Inflammatory macrophage (primary cell): ENCODE measurements at places on chromosomes 11 and 22.
A peak's percentile ranks its signal among the peaks of the same experiment; 100 is the strongest.

DNA sequence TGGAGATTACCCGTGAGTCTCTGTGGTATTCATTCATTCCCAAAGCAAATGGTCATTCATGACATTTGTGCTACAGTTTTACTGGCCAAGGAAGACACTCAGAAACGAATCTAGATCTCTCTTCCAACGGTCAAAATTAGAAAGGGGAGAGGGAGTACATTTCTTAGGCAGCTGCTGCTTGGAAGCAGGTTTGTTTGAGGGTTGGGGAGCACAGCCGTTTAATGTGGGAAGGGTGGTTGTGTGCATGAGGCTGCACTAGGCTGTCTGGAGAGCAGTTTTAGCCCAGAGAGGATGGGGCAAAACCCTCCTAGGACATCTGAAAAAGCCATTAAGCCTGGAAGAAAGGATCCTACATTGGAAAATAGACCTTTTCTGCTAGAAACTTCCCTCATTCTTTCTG lies 29.7 kb upstream of the TIMP3 start:
- DNase-seq = no peak

DNA sequence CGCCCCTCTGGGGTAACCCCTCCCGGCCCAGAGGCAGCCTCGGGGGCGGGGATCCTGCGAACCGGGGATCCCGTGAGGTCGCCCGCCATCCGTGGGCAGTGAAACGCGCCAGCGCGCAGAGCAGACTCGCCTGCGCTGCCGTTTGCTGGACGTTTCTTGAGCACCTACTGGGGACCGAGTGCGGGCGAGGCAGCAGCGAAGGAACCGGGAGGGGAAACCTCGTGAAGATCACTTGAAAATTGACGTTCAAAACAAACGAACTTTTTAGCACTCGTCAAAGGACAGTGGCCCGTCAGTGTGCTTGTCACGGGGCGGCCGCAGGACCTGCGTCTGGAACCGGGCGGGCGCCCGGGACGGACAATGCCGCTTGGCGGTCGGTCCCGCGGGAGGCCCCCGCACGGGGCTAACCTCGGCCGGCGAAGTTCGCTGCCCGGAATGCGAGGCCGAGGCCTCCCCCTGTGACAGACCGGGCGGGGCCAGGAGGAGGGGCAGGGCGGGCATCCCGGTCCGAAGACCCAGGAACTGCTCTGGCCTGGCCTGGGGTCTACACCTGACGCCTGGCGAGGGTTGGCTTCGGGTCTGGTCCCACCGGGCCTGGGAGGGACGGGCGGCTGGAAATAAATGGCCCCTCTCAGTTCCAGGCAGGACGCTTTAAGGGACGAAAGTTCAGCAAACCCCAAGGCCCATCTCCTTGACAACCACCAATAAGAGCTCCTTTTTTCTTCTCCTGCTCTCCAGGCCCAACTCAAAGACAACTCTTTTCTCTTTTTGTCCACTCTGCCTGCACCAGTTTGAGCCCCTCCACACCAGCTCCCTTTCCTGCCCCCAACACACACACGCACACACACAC lies 723 bp upstream of the SCUBE1 start:
- peak; percentile 7 for DNase-seq

GRCh38 chr22:24190596-24191208 lies 9.4 kb downstream of the SUSD2 start:
- no peak for DNase-seq

DNA sequence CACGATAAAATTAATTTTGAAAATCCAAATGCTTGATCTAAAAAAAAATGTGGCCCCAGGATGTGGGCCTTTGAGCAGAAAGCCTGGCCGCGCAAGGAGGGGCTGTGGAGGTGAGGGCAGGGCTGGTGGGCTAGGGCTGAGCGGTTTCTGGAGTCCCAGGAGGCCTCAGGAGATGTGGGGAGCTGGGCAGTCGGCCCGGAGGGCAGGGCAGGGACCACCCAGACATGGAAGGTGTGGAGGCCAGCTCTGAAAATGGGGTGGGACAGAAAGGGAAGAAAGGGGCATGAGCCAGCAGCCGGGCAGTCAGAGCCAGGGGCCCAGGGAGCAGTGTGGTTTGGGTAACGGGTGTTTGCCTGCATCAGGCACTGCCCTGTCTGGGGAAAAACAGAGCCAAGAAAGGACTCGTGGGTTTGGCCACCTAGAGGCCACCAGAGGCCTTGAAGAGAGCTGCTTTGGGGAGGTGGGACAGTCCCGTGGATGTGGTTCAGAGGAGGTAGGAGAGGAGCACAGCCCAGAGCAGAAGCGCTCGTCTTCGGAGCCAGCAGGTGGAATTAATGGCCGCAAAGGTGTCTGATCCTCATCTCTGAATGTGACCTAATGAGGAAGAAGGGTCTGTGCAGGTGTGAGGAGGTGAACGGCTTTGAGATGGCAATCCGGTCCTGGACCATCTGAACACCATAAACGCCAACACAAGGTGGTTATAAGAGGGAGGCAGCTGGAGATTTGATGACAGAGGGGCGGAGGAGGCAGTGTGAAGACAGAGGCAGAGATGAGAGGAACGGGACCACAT lies 50.2 kb downstream of the IGF2 start:
- DNase-seq = no peak

- DNase-seq = no peak
Observed at GRCh38 chr11:3137486-3138177, 27.5 kb downstream of the OSBPL5 start.

DNA sequence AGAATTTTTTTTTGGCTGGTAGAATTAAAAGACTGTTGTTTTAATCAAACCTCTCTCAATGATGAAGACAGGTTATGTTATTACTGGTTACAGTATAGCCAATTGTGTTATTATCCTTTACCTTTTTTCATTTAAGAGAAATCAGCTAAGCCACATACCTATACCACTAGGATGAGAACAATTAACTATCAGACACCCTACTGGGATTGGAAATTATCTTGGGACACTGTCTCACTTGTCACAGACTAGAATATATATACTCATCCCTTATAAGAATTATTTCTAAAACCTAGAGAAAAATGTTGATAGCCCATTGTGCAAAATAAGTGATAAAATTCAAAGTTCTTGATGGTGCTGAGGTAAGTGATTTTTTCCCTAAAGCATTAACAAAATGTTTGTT lies at the start of gene OR5AS1:
TSS of gene OR5AS1 (plus strand) at position 301 of the 400 bp plus-strand sequence. CDS start 2,765 bp downstream, outside the sequence.
- DNase-seq = no peak

DNA sequence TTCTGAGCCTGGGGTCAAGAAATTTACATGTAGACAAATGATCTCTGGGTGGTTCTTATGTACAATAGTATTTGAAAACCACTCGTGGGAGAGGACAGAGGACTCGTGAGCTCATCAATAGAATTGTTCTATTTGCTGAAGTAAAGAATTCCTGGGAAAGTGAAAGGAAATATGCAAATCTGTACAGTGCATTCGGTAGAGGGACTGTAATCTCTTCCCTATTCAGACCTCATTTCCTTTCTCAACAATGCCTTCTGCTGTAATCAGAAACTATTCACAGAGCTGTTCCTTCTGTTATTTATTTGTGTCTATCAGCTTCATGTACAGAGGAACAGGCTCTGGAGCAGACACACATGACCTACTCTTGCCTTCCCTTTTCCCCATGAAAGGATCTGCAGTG lies 709.4 kb upstream of the KIRREL3 start:
- no peak for DNase-seq

DNA sequence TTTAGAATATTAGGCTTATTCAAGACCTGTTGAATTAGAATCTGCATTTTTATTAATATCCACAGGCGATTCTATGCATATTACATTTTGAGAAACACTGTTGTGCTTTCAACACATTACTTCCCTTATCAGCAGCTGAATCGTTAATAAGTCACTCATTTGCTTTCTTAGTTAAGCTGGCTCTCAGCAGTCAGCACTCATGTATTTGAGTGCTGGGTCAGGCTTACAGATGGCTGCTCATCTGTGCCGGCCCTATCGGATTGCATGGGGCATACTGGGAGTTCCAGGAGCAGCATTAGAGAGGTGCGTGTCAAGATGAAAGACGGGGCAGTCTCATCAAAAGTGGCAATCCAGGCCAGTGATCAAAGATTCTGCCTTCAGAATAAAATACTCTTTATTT lies 10.8 kb upstream of the OR51L1 start:
- no peak for DNase-seq

DNA sequence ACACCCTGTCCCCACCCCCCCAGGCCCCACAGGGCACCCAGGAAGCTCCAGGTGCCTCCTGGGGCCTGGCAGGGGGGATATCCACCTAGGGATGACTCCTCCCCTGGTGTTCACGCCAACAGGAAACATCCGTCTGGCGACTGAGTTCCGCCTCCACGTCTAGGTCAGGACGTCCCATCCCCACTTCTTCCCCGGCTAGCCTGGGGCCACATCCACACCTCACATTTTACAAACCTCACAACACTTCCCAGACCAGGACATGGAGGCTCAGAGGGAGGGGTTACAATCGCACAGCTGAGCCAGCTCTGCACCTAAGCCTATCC lies 21.0 kb downstream of the MAFF start:
- DNase-seq = no peak

DNA sequence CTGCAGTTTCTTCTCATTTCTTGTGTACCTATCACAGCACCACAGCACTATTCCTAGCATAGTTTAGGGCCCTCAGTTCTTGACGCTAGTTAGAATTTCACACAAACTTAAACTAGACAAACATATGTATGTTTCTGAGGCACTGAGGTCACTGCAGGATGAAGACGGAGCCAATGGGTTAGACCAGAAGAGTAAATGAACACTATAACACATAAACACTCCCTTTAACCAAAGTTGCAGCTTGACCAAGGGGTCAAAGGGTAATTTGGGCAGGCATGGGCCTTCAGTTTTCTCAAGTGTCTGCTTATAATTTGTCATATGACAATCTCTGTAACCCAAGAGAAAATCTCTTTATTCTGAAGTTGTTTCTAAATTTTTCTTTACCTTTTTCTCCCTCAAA lies 12.9 kb upstream of the HBE1 start:
- DNase-seq = no peak
